ENCODE measurements at places on chromosomes 3 and 15.

DNA sequence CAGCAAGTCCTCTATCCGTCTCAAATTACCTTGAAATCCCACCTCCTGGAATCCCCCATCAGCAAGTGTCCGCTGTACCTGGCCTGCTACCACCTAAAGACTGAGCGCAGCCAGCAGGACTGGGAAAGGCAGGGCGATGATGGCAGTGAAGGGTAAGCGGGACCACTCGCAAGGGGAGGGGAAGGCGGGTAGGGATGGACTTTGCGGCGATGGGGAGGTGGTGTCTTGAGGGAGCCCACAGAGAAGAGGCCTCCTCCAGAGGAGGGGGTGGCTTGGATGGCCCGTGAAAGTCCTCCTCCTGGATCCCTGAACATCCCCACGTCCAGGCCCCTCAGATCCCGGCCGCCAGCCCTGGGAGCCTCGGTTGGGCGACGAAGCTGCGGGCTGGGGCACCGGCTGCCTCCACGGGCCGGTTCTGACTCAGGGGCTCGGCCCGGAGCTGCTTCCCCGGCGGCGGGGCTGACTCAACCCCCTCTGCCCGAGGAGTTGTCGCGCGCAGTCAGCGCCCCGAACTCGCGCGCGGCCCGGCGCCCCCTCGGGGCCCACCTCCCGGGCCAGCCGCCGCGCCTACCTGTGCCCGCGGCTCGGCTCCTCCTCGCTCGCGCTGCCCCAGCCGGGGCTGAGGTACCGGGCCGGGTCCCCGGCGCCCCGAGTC is 512 bp downstream of the LARP6 start:
- DNase-seq = peak; percentile 48

DNA sequence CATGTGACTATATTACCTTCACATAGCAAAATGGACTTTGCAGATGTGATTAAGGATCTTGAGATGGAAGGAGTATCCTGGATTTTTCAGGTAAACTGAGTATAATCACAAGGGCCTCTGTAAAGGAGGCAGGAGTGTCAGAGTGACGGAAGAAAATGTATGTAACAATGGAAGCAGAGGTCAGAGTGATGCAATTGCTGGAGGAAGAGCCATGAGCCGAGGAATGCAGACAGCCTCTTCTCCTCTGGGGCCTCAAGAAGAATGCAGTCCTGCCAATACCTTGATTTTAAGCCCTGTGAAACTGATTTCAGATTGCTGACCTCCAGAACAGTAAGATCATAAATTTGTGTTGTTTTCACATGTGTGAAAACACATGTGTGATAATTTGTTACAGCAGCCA is 15.1 kb downstream of the HEMK1 start:
- no peak for DNase-seq

- DNase-seq = no peak
These were observed 273.1 kb downstream of the FOXP1 start for GRCh38 chr3:71310359-71310979.

DNA sequence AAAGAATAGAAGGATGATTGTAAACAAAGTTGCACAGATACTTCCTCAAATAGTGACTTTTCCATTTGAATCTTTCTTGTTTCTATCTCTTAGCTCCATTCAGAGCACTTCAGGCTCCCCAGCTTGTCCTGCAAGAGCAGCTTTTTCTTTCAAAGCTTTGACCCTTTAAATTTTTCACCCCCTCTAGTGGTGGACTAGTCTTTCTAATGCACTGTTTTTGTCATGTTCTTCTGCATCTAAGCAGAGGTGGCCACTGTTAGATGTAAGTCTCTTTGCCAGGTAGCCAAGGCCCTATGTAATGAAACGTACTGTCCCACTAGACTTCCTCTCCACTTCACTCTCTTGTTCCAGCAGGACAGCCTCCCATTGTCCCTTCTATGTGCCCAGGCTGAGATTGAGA is 74.0 kb upstream of the MANF start:
- DNase-seq = no peak

DNA sequence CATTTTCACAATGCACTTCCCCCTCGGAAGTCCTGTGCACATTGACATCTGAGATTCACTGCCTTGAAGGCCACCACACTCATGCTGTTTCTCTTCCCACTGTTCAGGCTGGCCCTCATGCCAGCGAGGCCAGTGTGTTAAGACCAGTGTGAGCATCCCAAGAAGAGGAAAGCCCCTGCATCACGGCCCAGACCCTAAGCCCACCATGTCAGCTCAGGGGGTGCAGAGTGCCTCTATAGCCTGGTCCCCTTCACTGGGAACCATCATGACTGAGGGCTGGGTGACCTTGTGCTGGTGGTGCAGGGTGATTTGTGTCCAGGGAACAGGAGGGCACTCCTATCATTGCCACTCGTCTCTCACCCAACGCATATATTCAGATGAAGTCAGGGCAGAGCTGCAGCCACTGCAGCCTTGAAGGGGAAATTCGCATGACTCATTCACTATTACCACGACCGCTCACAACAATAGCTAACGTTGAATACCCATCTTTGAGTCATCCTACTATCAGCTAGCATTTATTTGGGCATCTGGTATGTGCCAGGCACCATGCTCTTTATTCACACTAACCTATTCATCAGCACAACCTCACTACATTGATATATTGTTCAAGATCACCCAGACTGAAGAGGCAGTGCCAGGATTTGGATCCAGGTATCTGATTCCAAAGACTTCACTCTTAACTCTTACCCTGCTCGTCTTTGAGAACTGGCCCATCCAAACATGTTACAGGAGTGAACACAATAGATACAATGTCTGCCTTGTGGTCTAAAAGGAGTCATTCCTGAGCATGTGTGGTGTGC is 58.8 kb upstream of the SLC6A11 start:
- DNase-seq = peak; percentile 30

- DNase-seq = no peak
These were observed 12.1 kb upstream of the VPS39 start for GRCh38 chr15:42220216-42220615.

DNA sequence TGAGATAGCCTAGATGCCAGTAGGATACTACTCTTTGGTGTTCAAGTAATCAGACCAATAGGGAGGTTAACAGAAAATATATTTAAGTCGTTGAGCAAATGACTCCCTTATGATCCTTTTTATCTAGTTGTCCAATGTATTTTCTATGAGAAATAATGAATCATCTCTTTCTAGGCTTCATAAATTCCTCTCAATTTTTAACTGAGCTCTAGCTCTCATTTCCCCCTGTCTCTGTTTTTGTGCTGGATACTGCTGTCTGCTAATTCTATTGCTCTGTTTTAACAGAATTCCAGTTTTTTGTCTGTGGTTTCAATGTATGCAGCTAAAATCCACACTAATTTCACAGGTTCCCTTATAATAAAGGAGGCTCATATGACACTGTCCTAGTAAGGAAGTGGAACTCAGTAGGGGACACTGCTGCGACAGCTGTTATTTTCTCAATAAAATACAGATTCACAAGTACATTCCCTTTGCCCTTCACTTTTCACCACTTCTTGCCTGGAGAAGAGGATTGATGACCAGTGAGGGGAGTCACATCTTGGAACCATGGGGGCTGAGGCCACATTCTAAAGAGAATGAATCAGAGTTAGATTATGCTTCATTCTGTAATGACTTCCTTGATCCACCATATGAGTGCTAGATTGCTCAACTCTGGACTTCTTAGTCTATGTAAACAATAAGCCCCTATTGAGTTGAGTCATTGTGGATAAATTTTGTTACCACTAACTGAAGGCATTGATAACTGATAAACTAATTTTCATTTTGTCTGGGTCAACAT is 558.7 kb upstream of the KCNMB2 start:
- no peak for DNase-seq

All from activated T-cell treated with anti-CD3 and anti-CD28 coated beads, Interleukin-2, amount 50 U/mL, for 48 hours (primary cell).